Stimulated activated CD8-positive, alpha-beta memory T cell treated with anti-CD3 and anti-CD28 coated beads, Interleukin-4, amount 100 ng/mL, for 1 hour (primary cell): ENCODE measurements at places on chromosomes 11 and 22.

DNA sequence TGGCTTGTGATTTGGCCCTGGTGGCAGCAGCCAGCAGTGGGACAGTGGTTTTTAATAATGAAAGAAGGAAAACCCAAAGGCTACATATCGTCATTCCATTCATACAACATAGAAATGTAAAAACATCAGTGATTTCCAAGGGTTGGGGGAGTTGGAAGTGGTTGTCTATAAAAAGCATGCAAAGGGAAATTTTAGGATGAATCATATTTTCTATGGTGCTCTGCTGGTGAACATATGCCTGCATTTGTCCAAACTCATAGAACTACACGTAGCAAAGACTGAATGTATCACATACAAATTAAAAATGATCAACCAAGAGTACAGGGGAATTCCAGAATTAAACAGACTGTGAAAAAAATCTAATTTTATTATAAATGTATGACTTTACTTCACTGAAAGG, 11.1 kb downstream of the OR5B3 start:
- no peak for DNase-seq

GRCh38 chr22:24883432-24883831, 63.1 kb downstream of the LHFPL7 start:
- no peak for DNase-seq

- no peak for DNase-seq
Observed at GRCh38 chr22:45960477-45961386, 16.2 kb downstream of the WNT7B start.

GRCh38 chr11:13713982-13714381, 45.5 kb downstream of the FAR1 start:
- no peak for DNase-seq

- no peak for DNase-seq
Observed at GRCh38 chr11:126421271-126421671, 65.8 kb downstream of the ST3GAL4 start.

- DNase-seq: no peak
Observed at GRCh38 chr11:127390465-127390864, 389.9 kb upstream of the KIRREL3 start.

DNA sequence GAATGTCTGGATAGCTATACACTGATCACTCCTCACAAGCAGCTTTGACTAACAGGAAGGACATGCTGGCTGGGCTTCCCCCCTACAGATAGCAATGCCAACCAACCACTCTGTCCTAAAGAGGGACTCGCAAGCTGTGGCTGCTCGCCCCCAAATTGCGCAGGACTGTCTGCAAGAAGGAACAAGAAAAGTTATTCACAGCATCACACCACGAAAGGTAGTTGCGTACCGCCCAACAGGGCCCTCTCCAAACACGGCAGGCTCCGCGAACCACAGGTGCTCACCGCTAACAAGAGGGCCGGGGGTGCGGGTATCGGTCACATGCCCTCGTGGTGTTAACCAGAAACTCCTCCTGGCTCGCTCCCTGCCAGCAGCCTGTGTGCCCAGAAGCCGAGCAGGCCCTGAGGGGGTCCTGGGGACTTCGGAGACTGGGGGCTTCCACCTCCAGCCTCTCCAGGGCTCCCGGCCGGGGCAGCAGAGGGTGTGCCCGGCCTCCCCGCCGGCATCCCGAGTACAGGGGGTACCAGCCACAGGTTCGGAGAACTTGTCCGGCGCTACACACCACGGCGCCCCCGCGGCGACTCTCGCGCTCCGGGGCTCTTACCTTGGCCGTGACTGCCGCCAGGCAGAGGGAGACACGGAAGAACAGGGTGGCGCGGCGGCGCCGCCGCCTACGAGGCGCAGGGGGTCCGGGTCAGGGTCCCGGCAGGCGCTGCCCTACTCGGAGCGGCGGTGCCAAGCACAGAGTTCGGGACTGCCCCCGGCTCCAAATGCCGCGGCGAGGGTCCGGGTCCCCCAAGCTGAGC, 682 bp downstream of the LARGE1 start:
- no peak for DNase-seq

GRCh38 chr11:43403357-43404231, 44.9 kb downstream of the TTC17 start:
- DNase-seq: no peak

GRCh38 chr11:123328281-123328867, 101.7 kb upstream of the GRAMD1B start:
- DNase-seq: no peak

DNA sequence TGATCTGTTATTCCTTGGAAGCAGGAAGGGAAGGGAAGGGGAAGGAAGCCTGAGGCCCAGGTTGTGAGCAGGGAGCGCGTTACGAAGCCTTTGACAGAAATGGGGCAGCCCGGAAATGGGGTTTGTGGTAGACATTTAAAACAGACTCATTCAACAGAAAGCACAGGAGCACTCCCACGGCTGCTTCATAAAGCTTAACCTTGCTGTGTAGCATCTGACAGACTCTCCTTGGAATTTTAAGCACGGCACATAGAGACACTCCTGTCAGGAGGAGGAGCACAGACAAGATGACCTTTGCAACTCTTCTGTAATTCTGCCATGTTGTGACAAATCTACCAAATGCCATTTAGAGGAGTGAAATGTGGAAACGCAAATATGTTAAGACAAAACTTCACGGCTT, 131.6 kb downstream of the FBXO7 start:
- no peak for DNase-seq

DNA sequence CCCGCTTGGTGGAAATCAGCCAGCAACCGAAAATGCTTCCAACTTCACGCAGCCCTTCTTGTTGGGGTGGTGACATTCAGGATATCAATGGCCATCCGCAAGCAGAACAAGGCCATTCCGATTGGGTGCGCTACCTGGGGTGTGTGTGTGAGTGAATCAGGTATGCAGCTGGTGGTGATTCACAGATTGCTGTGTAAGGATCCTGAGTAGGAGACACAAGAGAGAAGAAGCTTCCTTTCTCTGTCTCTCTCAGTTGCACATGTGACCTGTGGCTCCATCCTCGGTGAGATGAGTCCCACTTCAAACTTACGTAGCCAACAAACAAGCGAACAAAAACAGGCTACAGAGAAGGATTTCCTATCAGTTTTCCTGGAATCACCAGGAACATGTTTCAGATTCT, 9.6 kb upstream of the TMEM184B start:
- no peak for DNase-seq
